ENCODE measurements at places on chromosomes 1 and 21.

GRCh38 chr1:243496187-243496646 lies 240.4 kb downstream of the SDCCAG8 start:
- peak; percentile 86 for DNase-seq

DNA sequence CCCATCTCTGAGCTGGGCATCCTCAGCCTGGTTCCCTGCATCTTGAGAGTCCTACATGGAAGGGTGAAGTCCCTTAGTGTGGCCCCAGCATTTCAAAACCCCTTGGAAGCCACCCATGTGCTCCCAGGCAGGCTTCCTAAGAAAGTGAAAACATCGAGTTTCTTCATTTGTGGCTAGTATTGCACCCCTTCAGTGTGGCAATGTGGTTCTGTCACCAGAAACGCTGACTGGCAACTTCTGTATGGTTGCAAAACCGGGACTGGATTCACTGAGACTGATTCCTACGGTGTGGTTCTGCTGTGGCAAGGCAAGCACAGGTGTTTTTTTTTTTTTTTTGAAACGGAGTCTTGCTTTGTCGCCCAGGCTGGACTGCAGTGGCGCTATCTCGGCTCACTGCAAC lies 9.0 kb upstream of the IFNGR2 start:
- peak; percentile 12 for DNase-seq

DNA sequence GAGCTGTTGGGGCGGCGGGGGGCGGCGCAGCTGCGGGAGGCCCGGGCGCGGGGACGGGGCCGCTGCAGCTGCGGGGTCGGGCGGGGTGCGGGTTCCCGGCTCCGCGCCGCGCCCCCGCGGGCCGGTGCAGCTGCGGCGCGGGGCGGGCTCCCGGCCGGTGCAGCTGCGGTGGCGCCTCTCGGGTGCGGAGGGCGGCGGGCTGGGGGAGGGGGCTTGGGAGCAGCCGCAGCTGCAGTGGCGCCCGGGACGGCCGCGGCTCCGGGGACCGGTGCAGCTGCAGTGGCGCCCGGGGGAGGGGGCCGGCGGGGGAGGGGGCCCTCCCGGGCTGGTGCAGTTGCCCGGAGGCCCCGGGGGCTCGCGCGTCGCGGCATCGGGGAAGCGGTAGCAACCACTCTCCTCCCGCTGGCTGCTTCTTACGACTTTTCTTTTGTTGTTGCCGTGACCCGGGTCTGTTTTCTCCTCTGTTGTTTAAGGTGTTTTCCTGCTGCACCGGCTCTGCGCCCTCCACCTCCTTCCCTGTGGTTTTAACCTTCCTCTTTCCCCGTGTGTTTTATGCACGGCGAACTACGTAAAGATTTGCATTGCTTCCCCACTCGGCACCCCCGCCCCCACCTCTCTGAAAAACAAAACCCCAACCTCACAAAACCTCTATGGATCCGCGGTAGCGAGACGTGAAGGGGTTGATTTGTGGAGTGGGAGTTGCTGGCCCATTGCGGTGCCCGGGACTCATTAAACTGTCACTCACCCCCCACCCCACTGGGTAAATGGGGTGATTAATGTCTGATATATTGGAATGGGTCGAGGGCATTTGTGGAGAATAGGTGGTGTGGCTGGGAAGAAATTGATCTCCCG lies 1.7 kb upstream of the ZBTB18 start:
- DNase-seq, result peak; percentile 60

DNA sequence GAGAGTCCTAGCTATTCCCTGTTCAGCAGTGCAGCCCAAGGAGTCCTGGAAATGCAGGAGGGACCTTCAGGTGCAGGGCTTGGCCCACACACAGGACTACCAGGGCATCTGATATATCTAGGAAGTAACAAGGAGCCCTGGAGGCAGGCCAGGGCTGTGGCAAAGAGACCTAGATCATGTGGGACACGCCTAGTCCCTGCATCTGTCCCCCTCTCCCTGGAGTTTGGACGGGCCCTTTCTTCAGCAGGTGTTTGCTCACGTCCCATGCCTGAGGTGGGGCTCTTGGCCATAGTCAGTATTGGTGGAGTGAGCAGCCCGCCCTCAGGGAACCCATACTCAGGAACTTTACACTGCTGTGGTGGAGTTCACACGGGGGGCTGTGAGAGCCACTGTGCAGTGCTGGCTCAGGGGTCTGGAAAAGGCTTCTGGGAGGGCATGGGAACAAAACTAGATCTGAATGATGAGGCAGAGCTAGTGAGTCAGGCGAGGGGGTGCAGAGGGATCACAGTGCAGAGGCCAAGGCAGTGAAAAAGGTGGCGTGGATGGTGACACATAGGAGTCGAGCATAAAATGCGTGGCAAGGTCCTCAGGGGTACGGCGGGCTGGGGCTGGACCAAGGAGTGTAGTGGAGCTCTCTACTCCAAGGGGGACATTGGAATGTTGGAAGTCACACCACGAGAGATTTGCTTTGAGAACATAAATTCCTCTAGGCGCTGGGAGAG lies 25.6 kb downstream of the TMEM53 start:
- DNase-seq, result no peak

DNA sequence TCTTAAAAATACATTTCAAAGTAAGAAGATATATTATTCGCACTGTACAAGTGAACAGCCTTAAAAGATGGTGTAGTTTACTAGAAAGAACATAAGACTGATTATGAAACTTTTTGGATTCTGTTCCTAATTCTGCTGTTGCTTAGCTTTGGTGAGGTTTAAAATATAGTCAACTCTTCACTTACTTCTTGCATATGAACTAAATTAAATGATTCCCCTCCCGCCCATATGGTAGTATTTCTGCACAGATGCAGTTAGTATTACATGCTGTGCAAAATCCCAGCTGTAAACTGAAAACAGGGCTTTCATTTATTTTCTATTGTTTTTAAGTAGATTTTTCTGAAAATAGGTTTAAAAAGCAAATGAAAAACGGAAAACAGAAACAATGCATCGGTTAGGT lies 345.4 kb upstream of the NCAM2 start:
- DNase-seq, result peak; percentile 1

- DNase-seq, result peak; percentile 7
Observed at GRCh38 chr1:224873434-224874369, 55.8 kb upstream of the DNAH14 start.

DNA sequence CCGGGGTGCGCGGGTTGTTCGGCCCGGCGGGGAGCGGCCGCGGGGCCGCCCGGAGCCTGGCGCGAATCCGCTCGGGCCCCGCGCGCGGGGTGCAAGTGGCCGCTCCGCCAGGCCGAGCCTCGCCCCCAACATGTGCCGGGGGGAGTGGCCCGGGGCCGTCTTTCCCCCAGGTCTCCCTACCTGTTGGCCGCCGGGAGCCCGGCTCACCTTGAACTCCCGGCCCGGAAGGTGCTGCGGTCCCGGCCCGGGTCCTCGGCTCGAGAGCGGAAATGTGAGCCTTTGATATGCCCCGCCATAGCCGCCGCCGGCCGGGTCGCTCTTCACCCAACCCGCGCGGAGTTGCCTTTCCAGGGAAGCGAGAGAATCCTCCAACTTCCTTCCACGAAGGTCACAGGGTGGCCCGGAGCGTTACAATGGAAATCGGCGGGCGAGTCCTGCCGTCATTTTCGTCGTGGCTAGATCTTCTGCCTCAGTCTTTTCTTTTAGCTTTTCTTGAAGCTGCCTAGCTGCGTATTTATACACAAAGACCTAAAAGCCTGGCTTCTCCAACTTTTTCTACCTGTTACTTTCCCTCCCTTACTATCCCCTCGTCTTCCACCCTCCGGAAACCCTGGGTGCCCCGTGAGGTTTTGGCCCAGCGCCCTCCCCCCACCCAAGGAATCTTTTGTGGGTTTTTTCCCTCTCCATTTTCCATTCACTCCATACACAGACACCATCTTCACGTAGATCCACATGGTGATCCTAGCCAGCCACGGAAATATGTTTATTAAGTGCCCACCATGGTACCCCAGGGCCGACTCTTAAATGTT lies 867 bp downstream of the PTGFRN start:
- no peak for DNase-seq

DNA sequence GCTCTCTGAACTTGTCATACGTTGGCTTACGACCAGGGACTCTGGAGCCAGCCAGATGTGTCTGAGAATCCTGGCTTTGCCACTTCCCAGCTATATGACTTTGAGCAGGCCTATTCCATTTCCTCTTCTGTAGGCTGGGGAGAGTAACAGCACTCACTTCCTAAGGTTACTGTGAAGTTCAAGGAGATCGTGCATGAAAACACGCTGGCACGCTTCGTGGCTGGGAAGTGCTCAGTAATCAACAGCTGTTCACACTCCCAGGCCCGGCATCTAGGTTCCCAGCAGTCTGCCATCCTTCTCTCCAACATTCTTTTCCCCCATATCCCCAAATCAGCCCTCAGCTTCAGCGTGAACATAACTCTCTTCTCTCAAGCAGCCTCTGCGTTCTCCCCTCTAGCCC lies 2.0 kb downstream of the ASCL5 start:
- DNase-seq, result no peak

DNA sequence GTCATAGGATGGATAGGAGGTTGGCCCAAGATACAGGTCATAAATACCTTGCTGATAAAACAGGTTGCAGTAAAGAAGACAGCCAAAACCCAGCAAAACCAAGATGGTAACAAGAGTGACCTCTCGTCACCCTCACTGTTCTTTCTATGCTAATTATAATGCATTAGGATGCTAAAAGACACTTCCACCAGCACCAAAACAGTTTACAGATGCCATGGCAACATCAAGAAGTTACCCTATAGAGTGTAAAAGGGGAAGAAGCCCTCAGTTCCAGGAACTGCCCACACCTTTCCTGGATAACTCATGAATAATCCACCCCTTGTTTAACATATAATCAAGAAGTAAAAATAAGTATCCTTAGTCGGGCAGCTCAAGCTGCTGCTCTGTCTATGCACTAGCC lies 671.9 kb downstream of the PTPRC start:
- no peak for DNase-seq

GRCh38 chr1:180291004-180291403 lies 60.9 kb downstream of the LHX4 start:
- DNase-seq, result no peak

DNA sequence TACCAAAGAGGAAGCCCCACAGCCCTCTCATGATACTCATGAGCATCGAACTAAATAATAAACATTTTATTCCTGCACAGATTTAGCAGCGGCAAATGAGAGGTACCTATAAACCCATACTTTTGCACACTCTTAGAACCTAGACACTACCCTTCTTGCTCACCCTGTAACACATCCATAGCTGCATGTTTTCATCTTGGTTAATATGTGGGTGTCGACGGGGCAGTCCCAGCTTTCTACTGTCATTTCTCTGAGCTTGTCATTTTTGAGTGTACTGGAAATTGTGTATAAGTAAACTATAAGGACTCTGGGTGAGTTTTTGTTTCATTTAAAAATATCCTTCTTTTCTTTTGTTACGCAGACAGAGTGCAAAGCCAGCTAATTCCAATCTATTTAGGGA lies 25.5 kb downstream of the OVGP1 start:
- DNase-seq, result no peak

- DNase-seq, result no peak
Observed at GRCh38 chr1:218588540-218589172, 243.5 kb downstream of the TGFB2 start.

DNA sequence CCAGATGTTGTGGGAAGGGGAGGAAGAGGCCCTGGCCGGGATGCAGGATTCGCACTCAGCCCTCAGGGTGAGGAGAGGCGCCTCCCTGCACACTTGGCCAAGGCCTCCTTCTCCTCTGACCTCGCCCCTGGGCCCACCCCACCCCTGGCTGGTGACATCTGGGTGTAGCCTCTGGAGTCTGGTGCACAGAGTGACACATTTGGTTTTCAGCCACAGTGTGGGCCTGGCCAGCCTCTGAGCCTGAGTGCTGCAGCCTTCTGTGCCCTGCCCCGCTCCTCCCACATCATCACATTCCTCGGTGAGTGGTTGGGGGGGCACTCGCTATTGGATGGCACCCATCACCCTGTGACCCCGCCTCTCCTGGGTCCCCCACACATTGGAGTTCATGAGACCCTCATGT lies 45.8 kb downstream of the PRDM16 start:
- DNase-seq, result no peak

DNA sequence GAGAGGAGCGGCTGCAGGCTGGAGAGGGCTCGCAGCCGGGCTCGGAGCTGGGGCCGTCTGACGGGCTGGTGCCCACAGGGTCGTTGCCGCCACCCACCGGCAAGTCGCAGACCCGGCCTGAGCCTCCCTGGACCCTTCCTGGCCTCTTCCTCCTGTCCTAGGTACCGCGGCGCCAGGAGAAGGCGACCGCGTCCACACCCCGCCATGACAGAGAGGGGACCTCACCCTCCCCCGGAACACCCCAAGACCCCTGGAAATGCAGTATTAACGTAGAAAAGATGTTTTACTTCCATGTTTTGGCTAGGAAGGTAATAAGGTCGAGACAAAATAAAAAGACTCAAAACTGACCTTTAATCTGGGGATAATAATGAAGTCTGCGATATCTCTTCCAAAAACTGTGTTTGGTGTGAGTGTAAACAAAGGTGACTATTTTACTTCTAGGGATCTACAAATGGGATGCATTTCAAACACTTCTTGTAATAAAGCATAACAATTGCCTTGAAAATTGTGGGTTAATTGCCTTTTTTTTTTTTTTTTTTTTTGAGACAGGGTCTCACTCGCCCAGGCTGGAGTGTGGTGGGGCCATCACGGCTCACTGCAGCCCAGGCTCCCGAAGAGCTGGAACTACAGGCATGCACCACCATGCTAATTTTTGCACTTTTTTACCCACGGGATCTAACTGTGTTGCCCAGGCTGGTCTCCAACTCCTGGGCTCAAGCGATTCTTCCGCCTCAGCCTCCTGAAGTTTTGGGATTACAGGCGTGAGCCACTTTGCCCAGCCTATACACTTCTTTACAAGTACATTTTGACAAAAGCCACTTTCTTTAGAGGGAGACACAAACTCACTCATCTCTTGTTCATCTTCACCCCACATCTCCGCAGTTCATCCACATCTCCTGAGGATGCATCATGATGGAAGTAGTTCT lies 838 bp upstream of the RSRP1 start:
- no peak for DNase-seq

GRCh38 chr1:115319706-115320105 lies 18.3 kb downstream of the NGF start:
- no peak for DNase-seq

DNA sequence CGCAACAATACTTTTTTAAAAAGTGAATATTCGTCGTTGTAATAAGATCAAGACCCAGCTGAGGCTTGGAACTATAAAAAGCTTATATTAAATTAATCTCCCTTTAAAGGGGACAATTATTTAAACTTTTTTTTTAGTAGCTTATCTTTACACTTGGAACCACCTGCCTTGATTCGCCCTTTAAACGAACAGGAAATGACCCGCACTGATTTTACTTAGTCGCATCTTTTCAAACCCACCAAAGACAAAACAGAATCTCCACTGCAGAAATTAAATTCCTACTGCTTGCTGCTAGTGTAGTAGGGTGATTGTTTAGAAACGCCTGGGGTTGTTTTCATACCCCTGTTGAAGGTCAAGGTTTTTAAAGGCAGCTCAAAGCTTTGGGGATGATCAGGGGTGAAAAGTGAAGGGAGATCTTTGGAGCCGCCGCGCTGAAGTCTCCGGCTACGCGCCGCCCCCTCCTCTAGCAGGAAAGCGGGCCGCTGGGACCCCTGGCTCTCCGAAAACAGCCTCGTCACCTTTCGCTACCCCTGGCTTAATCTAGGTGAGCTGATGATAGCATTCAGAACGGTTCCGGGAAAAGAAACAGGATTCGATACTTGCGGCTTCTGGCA lies 163.4 kb downstream of the RUNX1 start:
- no peak for DNase-seq
